Activated T-cell treated with anti-CD3 and anti-CD28 coated beads for 48 hours (primary cell): ENCODE measurements at places on chromosomes 16 and 17.

DNA sequence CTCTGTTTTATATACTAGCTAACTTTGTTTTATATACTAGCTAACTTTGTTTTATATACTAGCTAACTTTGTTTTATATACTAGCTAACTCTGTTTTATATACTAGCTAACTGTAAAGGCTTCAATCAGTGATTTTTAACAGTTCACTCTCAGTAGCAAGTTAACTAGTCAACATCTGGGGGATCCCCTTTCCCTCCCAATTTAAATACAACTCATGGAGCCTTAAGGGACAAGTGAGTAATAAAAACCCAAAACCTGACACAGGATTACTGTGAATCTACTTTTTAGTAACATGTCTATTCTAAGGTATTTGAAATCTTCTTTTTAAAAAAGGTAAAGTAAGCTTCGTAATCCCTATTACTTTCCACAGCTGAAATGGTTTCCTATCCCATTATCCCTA, 32.2 kb downstream of the FAM222B start:
- DNase-seq: no peak

DNA sequence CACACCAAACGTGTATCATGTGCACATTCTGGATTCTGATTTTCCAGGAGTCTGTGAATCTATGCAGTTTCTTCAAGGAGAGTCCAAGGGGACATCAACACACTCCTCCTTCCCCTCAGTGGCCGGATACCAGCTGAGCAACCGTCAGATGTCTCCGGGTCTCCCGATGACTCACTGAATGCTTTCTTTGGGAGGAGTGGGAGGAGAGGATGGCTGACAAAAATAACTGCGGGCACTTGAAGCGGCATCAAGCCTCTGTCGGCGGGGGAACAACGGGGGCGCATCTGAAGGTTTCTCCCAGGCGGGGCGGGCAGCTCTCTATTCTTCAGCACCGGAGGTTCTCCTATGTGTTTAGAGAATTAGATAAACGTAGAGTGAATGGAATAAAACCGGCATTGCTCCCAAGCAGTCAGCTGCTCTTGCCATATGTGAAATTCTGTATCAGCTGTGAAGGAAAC, 24.6 kb upstream of the LRRC75A start:
- DNase-seq: no peak

GRCh38 chr16:71954699-71955195, 45.5 kb downstream of the PKD1L3 start:
- no peak for DNase-seq

GRCh38 chr17:31256936-31257335, 40.1 kb downstream of the OMG start:
- DNase-seq: no peak

- DNase-seq: peak; percentile 69
Measured at GRCh38 chr16:85028685-85029407, 1.3 kb downstream of the KIAA0513 start.

GRCh38 chr17:3835410-3836229, 10.4 kb downstream of the NCBP3 start:
- DNase-seq: no peak

DNA sequence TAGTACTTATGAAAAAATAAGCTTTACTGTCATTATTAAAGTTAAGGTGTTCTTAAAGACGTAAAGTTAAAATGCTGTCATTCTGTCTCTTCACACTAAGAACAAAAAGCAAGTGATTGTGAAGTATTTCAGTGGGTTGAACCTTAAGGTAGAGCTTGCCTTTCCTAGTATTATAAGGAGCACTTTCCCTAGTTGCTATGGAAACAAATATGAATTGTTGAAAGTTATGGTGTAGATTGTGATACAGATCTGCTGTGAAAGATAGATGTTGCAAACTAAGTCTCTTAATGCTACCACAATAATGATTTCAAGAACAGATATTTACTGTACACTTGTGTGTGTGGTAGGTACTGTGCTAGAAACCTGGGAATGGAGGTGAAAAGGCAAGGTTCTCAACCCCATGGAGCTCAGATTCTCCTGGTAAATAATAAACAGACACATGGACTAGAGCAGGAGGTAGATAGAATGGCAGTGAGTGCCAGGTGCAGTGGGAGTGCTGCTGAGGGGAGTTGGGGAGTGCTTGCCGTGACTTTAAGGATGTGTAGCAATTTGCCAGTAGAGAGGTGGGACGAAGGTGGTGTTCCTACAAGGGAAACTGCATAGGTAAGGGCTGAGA, 34.7 kb downstream of the MRTFB start:
- no peak for DNase-seq

DNA sequence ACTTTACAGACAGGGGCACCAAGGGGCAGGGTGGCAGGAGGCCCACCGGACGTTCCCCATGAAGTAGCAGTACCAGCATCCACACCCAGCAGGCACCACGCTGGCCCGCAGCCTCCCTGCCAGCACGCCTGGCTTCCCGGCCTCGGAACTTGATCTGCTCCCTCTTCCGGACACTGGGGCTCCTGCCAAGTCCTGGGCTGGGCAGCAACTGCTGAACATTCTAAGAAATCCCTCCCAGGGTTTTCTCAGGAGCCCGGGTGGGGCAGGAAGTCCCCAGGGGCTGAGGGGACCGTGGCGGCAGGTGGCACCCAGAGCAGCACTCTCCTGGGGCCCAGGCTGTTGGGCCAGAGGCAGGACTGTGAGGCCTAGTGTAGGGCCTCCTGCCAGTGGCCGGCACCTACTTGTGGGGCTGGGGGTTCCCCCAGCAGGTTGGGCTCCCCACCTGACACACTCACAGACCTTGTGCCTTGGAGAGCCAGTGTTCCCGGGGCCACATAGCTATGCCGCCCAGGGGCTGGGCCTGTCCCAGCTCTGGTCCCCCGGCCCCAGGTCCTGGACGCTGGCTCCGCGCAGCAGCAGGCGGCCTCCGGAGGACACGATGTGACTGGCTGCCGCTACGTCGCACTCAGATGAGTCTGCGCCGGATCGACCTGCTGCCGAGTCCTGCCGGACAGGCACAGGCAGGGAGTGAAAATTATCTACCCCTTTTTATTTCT, 86.2 kb upstream of the CBX4 start:
- DNase-seq: no peak

- DNase-seq: no peak
Measured at GRCh38 chr16:52022980-52023379, 524.0 kb downstream of the TOX3 start.

DNA sequence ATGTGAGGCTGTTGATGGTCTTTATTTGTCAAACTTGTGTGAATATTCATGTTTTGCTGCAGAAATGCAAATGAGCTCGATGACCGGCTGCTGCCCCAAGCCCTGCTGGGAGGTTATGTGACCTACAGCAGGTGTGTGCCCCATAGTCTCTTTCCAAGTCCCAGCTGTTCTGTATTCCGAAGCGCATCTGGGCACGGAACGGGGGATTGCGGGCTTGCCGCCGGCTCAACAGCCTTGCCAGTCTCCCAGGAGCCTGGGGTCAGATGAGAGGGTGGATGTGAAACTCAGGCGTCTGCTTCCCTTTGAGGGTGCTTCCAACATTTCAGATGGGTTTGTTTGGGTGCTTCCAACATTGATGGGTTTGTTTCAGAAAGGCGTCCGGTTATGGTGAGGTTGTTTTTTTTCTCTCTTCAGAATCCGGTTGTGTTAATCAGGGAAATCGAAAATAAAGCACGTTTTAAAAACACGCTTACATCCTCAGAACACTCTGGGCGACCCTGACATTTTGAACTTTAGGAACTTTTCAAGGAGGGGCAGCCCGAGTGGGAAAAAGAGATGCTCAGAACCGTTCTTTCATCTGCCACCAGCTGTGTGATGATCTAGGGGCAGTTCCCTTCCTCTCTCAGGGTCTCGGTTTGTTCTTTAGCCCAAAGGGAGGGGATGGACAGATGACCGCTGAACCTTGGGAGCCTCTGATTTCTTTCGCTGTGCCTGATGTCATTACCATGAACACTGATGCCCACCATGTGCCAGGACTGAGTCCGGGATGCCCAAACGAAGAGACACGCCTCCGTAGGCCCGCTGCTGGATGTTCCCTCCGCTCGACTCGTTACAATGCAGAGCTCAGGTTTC, 47.8 kb upstream of the AMZ2 start:
- DNase-seq: no peak

GRCh38 chr17:2337544-2338314, 428 bp downstream of the SGSM2 start:
- peak; percentile 53 for DNase-seq
